ENCODE measurements at places on chromosomes 7 and 10.

- DNase-seq, result no peak
Measured at GRCh38 chr7:23970193-23970592, 260.2 kb downstream of the STK31 start.

DNA sequence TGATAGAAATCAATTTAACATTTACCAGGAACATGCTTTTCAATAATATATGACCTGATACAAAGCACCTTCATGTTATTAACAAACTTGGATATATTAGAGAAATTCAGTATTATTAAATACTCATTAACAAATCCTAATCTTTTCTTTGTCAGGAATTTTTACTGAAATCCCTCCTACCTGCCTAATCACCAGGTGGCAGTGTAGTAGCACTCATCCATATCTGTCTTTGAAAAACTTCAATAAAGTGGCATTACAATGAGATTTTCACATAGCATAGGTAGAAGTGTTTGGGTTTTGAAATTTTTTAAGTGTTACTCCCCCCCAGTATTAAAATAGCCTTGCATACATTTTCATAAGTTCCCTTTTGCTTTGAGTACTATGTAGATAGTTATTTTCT, 1246.6 kb upstream of the LRRN3 start:
- DNase-seq, result peak; percentile 7

GRCh38 chr10:113504423-113504822, 48.4 kb upstream of the HABP2 start:
- no peak for DNase-seq

- DNase-seq, result peak; percentile 63
Measured at GRCh38 chr10:60099998-60100747, 193.8 kb upstream of the CCDC6 start.

- DNase-seq, result peak; percentile 67
Measured at GRCh38 chr7:93249491-93250148, 17.5 kb downstream of the VPS50 start.

DNA sequence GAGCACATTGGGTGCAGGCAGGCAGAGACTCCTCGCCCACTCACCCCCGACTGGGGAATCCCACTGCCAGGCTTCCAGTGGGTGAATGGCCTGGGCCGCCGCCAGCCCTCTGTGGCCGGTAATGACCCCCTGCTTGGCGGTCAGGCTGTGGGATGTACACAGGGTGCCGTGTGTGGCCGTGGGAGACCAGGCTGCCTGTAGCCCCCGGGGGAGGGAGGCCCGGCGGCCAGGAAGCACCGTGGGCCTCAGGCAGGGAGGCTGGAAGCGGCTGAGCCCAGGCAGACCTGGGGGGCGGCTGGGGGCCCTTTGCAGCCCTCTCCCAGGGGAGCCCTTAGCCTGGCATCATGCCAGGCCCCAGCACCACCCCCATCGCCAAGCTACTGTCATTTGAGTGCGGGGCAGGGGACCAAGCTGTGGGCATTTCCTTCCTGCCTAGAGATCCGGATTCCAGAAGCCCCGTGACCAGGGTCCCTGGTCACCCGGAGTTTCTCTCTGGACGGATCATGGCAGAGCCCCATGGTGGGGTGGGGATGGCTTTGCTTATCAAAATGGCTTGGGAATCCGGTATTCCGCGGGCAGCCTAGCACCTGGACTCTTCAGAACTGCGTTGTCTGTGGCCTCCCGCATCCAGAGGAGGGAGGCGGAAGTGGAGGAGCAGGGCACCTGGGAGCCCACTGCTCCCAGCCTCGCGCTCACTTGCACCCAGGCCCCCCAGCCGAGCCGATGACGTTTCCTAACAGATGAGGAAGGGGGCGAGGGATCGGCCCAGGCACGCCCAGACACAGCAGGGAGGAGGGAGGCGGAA, 1.1 kb downstream of the TTYH3 start:
- DNase-seq, result peak; percentile 82

DNA sequence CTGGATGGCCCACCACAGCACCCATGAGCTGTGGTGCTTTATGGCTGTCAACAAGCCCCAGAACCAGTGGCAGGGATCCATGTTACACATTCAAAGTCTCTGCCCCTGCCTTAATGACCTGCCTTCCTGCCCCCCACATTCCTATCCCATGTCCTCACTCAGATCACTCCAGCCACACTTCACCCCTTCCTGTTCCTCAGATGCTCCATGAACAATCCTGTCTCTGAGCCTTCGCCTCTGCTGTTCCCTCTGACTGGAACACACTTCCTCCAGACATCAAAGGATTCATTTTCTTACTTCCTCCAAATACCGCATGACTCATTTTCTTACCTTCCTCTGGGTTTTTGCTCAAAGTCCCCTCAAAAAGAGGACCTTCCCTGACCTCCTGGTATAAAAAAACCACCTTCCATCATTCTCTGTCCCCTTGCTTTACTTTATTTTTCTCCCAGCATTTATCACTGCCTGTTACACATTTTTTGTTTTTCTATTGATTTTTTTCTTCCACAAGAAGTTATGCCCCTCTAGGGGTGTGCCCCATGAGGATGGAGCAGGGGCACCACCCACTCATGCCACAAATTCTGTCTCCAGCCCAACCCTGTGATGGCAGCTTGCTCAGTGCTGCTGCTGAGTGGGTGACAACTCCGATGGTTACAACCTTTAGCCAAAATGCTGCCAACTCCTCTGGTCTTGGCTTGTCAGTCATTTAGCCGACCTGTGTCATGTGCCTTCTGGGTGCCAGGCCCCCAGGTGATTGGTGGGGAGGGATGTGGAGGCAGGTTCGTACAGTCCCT, 18.2 kb downstream of the COL13A1 start:
- DNase-seq, result peak; percentile 64

GRCh38 chr10:97575127-97575668, 2.6 kb downstream of the ANKRD2 start:
- peak; percentile 11 for DNase-seq

- no peak for DNase-seq
Measured at GRCh38 chr7:75969704-75970498, 24.5 kb downstream of the TMEM120A start.

GRCh38 chr10:110679486-110680272, 35.5 kb downstream of the RBM20 start:
- no peak for DNase-seq

Data from fibroblast of upper back skin (primary cell).